ENCODE measurements at places on chromosomes 4 and X.

- no peak for DNase-seq
Observed at GRCh38 chrX:28391528-28391927, 195.7 kb upstream of the IL1RAPL1 start.

DNA sequence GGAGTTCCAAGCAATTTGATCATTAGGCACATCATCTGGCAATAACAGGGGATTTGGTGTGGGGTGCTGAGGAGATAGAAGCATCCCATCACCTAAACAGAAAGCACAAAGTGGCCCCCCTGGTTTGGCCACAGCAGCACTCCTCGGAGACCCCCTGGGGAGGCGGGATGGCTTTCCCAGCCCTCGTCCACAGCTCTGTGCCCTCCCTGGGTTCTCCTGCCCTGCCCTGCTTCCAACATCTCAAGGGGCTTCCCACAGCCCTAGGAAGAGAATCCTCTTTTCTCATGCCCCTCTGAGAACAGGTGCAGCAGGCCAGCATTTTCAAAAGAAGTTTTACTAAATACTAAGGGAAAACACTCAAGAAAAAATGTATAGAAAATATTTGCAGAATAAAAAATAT lies 12.8 kb downstream of the ATP5ME start:
- DNase-seq, result no peak

DNA sequence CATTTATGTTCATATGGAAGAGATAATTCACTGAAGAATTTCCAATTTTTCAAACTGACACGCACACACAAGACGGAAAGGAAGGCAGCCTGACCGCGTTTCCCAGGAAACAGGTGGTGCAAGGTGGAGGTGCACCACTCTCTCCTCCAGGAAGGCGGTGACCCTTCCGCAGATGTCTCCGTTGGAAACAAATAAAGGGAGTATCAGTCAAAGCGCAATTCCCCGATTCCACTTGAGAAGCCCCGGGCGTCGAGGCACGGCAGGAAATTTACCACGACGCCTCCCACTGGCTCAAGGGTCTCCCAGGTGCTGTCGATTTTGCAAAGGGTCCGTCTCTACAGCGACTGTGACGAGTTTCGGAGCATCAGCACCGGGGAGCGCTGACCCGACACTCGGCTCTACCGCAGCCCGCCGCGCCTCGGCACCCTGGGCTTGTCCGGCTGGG lies 770 bp upstream of the TIGD2 start:
- DNase-seq, result peak; percentile 61

GRCh38 chr4:20532116-20532790 lies 168.0 kb upstream of the PACRGL start:
- no peak for DNase-seq

- DNase-seq, result no peak
Observed at GRCh38 chr4:148430854-148431253, 11.4 kb downstream of the NR3C2 start.

- no peak for DNase-seq
Observed at GRCh38 chr4:6987588-6987961, 55.6 kb upstream of the TADA2B start.
